ENCODE measurements at places on chromosomes 16 and 17. TPM values are rescaled to one million over a fixed set of nuclear protein-coding genes. Genes with fewer than 3 reads are reported as not detected.
A peak's percentile ranks its signal among the peaks of the same experiment; 100 is the strongest.

- DNase-seq, result no peak
These were observed 9.1 kb downstream of the SOX8 start for GRCh38 chr16:990516-991291.

The OR1A1 gene
- total RNA-seq, result not detected

DNA sequence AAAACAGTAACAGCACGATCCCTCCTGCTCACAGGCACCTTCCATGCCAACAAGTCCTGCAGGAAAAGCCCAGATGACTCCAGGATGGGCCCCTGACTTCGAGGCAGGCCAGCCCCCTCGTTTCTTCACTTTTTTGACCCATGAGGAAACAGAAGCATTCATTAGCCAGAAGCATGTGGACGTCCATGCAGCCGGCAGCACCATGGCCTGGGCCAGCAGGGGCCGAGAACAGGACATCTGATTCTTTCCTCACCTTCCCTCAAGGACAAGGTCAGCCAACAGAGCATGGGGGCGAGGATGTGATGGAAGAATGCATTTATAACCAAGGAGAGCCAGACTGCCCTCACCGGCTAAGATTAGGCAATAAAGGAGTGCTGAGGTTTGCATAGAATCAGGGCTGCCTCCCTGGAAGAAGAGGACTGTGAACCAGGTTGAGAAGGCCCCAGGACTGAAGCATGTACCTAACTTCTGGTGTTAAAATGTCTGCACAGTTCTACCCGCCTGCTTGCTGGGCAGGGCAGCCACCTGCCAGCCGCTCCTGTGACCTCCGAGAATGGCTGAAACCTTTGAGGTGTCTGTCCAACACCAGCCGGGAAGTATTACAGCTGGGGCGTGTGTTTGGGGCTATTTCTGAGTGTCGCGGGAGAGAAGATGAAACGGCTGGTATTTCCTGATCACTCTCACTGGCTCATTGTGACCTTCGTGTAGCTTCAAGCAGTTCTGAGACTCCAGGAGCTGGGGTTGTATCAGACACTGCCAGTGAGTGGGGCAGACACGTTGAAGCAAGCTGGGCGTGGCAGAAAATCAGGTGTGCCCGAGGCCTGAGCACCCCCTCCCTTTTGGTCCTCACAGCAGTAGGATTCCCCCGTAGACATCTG lies 94.0 kb upstream of the TNRC6C start:
- no peak for DNase-seq

- peak; percentile 60 for DNase-seq
These were observed at the start of gene GRB7 for GRCh38 chr17:39737760-39738567. GRB7 (plus strand) TSS chr17:39737938; CDS start chr17:39742302, 4,364 bp downstream.

DNA sequence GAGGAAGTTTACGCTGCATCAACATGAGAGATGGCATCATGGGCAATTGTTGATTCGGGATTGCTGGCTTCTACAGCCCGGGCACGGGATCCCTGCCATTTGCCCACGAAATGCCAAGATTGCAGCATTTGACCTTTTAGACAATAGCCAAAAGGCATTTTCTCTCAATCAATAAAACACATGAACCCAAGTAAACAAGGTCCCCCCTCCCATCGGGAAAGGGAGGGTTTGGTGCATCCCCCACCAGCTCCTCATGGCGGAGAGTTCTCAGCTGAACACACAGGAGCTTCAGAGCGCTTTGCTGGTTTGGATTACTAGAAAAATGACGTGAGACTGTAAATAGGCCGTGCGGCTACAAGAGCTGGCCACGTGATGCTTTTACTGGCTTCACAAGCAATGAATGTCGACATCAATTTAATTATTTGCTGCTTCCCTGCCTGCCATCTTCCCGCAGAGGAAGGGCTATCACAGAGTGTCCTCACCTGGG lies 147.6 kb downstream of the C16orf95 start:
- DNase-seq, result no peak

The TEX19 gene
- total RNA-seq, result not detected

The LGALS9B gene
- total RNA-seq, result not detected

DNA sequence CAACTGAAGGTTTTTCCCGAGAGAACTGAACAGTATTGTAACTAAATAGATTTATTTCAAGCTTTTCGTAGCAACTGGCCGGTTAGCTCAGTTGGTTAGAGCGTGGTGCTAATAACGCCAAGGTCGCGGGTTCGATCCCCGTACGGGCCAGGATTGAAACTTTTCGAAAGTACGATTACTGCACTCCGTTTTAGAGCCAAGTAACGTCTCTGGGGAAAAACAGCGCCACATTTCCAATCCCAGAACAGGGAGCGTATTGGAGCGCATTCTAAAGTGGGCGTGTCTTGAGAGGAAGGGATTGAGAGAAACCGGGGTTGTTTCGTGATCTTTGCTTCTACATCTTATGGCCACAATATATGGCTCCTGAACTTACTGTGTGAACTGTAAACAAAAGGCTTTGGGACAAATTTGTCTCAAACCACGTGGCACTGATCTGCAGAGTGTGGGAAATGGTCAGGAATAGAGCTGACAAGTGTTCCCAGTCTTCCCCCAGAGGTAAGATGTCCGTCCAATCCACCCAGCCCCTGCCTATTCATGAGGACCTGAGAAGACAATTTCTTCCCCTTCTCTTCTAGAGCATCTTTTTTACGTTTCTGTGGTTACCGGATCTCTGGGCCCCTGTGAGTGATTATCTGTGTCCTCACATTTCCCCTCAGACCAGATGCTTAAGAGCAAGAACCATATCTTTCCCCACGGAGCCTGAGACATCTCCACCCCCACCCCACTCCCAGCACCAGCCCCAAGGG lies 2.3 kb downstream of the BORCS6 start:
- DNase-seq, result peak; percentile 93

DNA sequence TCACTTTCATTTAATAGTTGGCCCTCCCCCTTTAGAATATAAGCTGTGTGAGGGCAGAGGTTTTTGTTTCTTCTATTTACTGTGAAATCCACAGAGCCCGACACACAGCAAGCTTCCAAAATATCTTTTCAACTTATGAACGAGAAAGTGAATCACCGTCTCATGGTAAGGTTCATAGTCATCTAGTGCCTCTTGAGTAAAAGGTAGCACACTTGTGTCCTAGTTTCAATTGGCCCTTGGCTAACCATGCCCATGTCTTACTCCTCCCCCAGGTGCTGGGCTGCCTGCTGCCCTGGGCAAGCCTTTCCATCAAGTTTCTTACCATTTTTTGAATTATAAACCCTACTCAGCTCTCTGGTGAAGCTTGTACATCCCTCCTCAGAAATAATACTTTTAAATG lies 12.4 kb upstream of the GP2 start:
- no peak for DNase-seq

DNA sequence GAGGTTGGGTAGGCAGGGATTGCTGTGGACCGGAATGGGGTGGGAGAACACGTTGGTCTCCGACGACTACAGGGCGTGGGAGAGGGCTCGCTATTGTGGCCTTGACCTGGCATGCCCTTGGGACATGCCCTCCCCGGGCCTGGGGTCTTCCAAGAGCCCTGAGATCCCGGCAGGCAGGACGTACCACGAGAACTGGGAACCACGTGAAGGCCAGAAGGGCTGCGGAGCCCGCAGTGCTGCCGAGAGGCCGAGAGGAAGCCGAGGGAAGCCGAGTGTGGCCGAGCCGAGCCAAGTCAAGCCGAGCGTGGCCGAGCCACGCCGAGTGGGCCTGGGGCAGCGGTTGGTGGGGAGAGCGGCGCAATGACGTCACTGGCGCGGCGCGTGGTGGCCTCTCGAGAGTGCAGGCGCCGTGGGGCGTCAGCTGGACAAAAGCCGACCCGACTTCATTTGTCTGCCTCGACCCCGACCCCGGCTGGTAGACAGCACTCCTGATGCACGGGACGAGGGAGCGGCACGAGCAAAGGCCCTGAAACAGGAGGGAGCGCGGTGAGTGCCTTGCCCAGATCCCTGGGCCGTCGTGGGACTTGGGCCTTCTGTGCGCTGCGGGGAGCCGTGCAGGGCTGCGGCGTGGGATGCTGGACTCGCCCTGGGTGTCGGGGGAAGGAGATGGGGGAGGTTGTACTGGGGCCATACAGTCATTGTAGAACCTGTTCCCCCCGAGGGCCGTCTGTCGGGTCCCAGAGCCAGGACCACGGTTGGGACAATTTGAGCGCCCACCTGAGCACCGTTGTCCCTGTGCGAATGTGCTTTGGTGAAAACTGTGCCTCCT lies 6.6 kb downstream of the SOCS1 start:
- DNase-seq, result no peak

- DNase-seq, result peak; percentile 75
These were observed 6.9 kb downstream of the MLLT6 start for GRCh38 chr17:38711792-38712571.

- DNase-seq, result no peak
These were observed 295.4 kb upstream of the KCNJ16 start for GRCh38 chr17:69779378-69780214.

The SPATA22 gene
- 0.51 TPM for total RNA-seq

DNA sequence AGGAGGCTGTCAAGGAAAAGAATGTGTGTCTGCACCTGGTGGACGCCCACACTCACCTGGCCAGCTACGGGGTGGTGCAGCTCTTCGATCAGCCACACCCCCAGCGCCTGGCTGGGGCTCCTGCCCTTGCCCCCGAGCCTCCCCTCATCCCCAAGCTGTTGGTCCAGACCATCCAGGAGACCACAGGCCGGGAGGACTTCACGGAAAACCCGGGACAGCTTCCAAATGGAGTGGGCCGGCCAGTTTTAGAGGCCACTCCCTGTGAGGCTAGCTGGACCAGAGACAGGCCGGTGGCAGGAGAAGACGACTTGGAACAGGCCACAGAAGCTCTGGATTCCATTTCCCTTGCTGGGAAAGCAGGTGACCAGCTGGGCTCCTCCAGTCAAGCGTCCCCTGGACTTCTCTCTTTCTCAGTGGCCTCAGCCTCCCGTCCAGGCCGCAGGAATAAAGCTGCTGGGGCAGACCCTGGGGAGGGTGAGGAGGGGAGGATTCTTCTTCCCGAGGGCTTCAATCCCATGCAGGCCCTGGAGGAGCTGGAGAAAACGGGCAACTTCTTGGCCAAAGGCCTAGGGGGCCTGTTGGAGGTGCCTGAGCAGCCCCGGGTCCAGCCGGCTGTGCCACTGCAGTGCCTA lies 2.2 kb downstream of the WDR81 start:
- no peak for DNase-seq

The KRT25 gene
- not detected for total RNA-seq

GRCh38 chr16:30996324-30996984 lies 11.4 kb downstream of the HSD3B7 start:
- no peak for DNase-seq

The SCN4A gene
- total RNA-seq, result 0.56 TPM

DNA sequence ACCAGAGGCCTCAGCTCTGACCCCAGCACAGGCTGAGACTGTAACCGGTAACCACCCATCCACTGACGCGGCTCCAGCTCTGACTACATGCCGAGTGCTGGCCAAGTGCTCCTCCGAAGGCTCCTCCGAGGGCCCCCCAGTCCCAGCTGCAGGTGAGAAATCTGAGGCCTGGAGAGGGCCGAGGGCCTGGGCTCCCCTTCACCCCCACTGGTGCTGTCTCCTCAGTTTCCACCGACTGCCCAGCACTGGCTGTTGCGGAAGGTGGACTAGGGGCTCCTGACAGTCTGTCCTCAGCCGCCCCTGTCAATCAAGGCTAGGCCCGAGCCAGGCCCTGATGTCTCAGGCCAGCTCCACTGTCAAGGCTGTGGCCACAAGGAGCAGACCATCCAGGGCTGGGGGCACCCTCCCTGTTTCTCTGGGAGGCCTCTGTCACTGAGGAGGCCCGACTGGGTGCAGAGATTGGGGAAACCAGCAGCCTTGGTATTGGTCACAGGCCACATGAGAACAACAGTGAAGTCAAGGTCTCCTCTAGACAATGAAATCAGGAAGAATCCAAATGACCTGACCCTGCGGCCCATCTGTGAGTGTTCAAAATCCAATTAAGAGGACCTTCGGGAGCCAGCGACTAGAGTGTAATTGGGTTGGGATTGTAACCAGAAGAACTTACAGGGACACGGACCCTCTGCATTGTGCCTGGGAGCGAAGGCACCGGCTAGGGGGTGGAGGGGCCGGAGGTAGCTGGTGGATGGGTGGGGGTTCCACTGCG lies 5.1 kb downstream of the TMEM235 start:
- DNase-seq, result no peak

- no peak for DNase-seq
These were observed 52.0 kb downstream of the CBFA2T3 start for GRCh38 chr16:88924834-88925539.

- DNase-seq, result no peak
These were observed 455.8 kb upstream of the MAF start for GRCh38 chr16:80056324-80056723.

GRCh38 chr17:13996748-13997147 lies 72.6 kb upstream of the COX10 start:
- no peak for DNase-seq

GRCh38 chr16:47965439-47965838 lies 190.4 kb downstream of the ABCC12 start:
- no peak for DNase-seq

GRCh38 chr16:81823111-81823510 lies 44.0 kb downstream of the PLCG2 start:
- DNase-seq, result peak; percentile 64

GRCh38 chr16:88888461-88889387 lies 22.3 kb upstream of the PABPN1L start:
- peak; percentile 78 for DNase-seq

The KLHL10 gene
- total RNA-seq, result not detected

- no peak for DNase-seq
These were observed 14.7 kb upstream of the FBXL20 start for GRCh38 chr17:39416141-39416540.

DNA sequence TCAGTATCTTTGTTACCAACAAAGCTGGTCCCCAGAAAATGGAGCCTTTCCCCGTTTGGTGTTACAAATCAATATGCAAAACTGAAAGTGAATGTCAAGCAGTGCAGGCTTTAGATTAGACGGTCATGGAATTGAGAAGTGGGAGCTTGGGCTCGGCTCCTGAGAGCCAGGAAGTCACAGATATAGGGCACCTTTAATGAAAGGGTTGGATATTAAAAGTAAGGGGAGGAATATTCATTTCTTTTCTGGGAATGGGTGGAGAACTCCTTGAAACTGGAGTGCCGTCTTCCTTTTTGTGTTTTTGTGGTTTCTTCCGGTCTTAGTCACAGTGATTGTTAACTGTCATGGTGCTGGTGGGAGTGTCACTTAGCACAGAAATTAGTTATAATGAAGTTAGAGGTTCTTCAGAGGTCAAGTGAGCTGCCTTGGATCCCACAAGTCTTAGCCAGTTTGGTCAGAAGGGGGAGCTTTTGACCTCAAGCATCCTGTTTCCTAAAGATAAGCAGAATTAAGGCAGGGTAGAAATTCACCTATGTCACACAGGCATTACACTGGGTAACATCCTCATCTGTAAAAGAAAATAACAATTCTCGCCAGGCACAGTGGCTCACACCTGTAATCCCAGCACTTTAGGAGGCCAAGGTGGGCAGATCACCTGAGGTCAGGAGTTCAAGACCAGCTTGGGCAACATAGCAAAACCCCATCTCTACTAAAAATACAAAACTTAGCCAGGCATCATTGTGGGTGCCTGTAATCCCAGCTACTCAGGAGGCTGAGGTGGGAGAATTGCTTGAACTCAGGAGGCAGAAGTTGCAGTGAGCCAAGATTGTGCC lies 9.6 kb upstream of the EIF1 start:
- no peak for DNase-seq

The TSPAN10 gene
- 0.24 TPM for total RNA-seq

GRCh38 chr17:78426293-78426879 lies 47.9 kb downstream of the PGS1 start:
- DNase-seq, result no peak
